ENCODE measurements at places on chromosomes 11 and 22.

- DNase-seq, result no peak
Observed at GRCh38 chr11:68099474-68100405, 21.4 kb downstream of the CHKA start.

- DNase-seq, result no peak
Observed at GRCh38 chr11:4441515-4441914, 7.6 kb upstream of the OR52K2 start.

DNA sequence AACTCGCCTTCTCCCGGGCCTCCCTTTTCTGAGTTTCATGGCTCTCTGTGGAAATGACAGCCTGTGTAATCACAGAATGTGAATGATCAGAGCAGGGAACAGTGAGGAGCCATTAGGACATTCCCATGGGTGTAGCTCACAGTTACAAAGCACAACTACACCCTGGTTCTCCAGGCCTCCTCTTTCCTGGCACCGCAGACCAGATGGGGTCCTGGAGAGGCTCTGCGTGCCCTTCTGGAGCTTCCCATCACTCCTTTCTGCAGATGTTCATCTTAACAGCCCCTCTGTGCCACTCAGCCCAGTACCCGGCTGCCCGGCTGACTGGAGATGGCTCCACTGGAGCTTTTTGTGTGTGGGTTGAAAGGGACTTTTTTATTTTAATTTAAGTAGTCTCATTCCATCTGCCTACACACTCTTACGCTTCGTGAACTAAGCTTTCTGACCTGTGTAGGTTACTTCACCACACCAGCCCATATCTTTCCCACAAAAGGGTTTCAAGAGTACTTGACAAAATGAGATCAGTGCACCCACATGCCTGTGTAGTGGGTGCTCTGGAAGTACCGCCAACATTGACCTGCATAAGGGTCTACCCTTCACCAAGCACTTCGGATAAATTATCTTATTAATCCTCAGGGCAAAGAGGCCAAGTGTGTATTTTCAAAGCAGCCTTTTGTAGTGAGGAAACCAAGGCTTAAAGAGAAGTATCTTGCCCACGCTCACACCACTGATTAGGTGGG, 29.8 kb downstream of the SREBF2 start:
- no peak for DNase-seq

- DNase-seq, result no peak
Observed at GRCh38 chr22:24474221-24474620, 20.9 kb upstream of the UPB1 start.

GRCh38 chr11:69127081-69127850, 28.5 kb upstream of the SMIM38 start:
- no peak for DNase-seq

DNA sequence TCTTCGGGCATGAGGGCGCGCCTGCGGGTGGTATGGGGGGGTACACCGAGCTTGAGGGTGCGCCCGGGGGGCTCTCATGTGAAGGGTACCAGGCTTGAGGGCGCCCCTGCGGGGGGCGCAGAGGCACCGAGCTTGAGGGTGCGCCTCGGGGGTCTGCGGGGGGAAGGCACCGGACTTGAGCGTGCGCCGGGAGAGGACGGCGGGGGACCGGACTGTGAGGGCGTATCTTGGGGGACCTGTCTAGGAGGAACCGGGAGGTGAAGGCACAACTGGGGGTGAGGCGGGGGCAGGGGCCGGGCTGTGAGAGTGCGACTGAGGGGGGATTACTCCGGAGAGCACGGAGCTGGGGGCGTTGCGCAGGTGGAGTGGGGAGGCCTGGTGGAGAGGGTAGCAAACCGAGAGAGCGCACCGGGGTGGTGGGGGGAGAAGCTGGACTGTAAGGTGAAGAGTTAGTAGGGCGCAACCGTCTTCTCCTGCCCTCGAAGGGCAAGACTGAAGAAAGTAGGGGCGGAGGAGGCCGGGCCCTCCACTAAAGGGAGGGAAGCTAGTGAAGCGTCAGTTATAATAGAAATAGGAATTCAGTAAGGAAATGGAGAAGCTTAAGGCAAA, 1.1 kb upstream of the DDX6 start:
- DNase-seq, result no peak

- DNase-seq, result no peak
Observed at GRCh38 chr22:38186429-38186828, 4.8 kb upstream of the PLA2G6 start.

GRCh38 chr11:27820249-27820648, 120.0 kb upstream of the BDNF start:
- DNase-seq, result no peak

- no peak for DNase-seq
Observed at GRCh38 chr11:14669958-14670357, 26.4 kb downstream of the PDE3B start.

GRCh38 chr11:73158356-73159051, 16.4 kb upstream of the FCHSD2 start:
- no peak for DNase-seq

DNA sequence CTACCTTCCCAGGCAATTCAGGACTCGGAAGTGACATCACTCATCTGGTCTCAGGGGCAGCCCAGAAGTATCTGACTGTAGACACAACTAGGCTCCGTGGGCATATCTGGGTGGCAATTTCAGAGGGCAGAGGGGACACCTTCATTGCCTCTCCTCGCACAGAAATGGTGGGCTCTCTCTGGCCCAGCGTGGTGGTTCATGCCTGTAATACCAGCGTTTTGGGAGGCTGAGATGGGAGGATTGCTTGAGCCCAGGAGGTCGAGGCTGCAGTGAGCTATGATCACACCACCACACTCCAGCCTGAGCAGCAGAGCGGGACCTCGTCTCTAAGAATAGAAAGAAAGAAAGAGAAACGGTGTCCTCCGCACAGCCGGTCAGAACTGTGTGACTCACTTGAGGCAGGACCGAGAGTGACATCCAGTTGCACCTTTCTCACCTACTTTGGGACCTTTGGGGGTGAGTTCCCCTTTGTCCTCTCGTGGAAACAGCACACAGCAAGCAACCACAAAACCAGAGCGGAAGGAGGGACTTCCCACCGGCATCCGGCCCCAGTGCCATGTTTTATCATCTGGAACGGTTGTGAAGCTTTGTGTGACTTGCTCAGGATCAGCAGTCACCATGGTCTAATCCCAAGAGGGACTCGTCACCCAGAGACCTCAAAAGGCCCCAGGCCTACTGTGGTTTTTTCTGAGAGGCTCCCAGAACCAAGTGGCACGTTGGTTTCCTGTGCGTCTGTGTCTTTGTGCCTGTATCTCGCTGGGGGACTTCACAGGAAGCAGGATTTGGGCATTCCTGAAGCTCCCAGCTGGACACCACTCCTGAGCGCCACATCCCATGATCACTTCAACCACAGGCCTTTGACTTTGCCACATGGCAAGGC, 38.4 kb upstream of the EMID1 start:
- DNase-seq, result no peak

GRCh38 chr11:16793511-16793910, 55.1 kb downstream of the C11orf58 start:
- DNase-seq, result no peak

DNA sequence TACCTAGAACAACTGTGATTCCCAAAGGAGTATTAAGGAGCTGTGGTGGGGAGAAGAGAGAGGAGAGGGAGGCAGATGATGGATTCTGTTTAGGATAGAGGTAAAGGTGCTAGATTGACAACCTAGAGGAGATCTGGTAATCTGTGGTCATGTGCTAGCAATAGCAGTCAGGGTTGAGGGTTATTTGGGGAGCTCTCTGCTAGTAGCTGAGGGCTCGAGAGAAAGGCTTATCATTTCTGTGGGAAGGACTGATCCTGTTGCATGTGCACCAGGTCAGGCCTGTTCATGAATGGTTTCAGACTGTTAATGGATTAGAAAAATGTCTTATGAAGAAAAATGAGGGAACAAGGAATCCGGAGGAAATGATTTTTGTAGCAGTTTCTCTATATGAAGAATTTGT, 63.2 kb downstream of the MTMR3 start:
- no peak for DNase-seq

DNA sequence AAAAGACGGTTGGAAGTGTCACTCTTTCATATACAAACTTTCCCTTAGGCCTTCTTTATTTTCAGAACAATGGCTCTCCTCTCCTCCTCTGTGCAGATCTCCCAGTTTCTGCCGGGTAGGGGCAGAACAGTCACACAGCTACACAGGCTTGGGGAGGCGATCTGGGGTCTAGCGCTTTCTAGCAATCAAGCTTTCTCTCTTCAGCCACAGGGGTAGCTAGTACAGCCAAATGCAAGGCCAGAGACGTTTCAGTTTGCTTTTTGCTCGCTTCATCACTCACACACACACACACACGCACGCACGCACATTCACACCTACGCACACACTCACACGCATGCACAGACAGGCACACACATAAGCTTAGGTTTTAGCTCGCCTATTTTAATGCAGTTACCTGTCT, 104.3 kb downstream of the SPATA19 start:
- DNase-seq, result no peak

- DNase-seq, result no peak
Observed at GRCh38 chr11:120043328-120043945, 94.5 kb downstream of the TRIM29 start.
